ENCODE measurements at places on chromosomes 7 and 10.

DNA sequence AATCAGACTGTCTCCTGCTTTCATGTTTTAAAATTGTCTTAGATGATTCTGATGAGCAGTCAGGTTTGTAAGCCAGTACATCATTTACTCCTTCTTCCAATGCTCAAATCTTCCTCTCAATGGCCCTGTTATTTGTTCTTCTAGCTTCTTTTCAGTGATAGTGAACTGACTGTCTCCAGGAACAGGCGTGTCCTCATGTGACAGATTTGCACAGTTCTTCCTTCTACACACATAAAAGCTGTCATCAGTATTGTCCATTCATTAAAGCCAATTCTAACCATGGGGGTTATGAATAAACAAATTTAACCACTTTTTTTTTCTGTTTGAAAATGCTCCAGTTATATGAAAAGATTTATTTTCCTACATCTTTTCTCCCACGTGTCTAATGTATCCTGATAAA lies 308.7 kb upstream of the SORCS1 start:
- no peaks in the 10 kb centered on the region for H3K4me1 ChIP-seq
- DNase-seq, result no peak
- no peak overlapping the region for H3K4me3 ChIP-seq
- no peaks in the 10 kb centered on the region for H3K36me3 ChIP-seq
- no peak overlapping the region for H3K27ac ChIP-seq

DNA sequence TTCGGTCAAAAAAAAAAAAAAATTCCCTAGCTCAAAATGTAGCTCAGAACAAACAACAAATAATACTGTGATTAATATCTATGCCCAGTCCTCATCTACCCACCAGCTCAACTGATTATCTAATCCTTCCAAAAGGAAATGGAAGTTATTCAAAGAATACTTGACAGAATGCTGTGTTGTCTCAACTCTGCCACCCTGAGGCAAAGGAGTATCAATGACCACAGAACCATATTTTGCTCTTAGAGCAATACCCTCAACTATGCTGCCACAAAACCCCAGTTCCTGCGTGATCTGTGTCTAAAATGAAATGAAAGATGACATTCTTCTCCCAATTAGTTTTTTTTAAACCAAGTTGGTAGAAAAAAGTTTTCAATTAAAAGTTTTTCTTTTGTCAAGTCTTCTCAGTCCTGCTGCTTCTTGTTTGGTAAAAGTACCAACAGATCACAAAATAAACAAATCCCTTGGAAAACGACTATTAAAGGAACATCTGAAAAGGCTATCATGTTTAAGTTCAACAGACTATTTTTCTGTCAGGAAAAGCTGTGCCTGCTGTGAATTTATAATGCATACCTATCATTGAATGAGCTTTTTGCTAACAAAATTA lies 21.6 kb downstream of the RBM28 start:
- H3K4me3 ChIP-seq, result no peak overlapping the region
- no peak for DNase-seq
- H3K4me1 ChIP-seq, result no peaks in the 10 kb centered on the region
- peak overlapping the region; percentile 2 for H3K27ac ChIP-seq
- H3K27me3 ChIP-seq, result no peaks in the 10 kb centered on the region

- H3K27me3 ChIP-seq, result no peaks in the 10 kb centered on the region
- no peaks in the 10 kb centered on the region for H3K36me3 ChIP-seq
- no peak overlapping the region for H3K4me3 ChIP-seq
- H3K27ac ChIP-seq, result no peak overlapping the region
Observed at GRCh38 chr10:58372607-58373441, 12.4 kb upstream of the TFAM start.

DNA sequence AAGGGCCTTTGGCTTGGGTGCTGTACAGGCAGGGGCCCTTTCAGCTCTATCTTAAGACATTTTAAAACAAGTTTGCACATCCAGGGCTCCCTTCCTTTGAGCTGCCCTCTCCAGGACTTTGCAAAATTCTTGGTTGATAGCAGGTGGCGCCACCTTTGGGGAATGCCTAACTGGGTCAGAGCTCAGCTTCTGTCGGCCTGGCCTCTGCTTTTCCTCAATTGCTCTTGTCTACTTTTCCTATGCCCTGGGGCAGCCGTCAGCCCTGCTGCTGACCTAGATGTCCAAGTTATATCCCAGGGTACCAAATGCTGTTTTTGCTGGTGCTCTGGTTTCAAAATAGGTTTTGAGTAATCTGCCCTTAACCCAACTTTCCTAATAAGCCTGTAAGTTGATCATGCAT lies 65.8 kb downstream of the APBB1IP start:
- H3K4me1 ChIP-seq, result no peaks in the 10 kb centered on the region
- DNase-seq, result no peak

DNA sequence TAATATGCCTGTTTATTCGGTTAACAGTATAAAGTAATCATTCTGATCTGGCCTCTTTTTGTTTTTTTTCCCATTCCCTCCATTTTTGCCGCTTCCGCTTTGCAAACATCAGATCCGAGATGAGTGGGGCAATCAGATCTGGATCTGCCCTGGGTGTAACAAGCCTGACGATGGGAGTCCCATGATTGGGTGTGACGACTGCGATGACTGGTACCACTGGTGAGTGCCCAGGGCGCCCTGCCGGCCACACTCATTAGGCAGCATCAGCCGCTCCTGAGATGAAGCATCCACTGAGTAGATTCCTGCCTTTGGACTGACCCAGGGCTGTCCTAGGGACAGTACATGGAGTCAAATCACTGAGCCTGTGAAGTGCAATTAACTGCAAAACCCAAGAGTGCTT lies 40.9 kb upstream of the GATA3 start:
- no peak overlapping the region for H3K4me3 ChIP-seq
- no peaks in the 10 kb centered on the region for H3K27me3 ChIP-seq
- no peak overlapping the region for H3K27ac ChIP-seq
- no peak for DNase-seq
- H3K36me3 ChIP-seq, result peaks cover 65% of the 10 kb centered on the region

DNA sequence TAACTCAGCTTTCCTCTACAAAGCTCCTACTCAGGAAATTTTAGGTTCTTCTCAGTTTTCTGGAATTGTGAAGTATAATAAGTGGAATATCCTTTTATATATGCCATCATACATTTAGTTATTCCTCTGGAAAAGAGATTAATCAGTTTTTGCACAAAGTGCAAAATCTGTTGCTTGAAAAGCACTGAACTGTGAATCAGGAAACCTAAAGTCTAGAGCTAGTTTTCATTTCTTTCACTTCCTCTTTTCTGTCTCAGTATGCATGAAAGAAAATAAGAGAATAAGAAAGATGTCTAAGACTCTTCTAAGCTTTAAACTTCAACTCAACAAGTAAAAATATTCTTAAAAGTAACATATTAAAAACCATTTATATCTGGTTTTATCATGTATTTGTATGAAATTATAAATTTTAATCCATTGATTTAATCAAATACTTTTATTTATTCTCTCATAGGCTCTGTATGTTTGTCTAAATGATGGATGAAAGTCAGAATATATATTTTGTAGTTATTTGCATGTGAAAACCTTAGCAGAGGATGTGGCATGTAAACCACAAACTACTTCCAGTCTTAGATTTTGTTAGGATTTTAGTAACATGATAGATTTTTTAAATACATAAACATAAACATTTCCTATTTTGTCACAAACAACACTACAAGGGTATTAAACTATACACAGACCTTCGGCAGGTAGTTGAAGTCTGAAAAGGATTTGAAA lies 1073.0 kb downstream of the XPNPEP1 start:
- no peaks in the 10 kb centered on the region for H3K4me1 ChIP-seq
- no peaks in the 10 kb centered on the region for H3K27me3 ChIP-seq
- H3K36me3 ChIP-seq, result no peaks in the 10 kb centered on the region
- DNase-seq, result no peak
- H3K27ac ChIP-seq, result no peak overlapping the region
- H3K4me3 ChIP-seq, result no peak overlapping the region

Measured in heart right ventricle (tissue), 16 donors.